ENCODE measurements at places on chromosomes 16 and 17. TPM values are rescaled to one million over a fixed set of nuclear protein-coding genes. Genes with fewer than 3 reads are reported as not detected.

The SCGB1C2 gene
- not detected for total RNA-seq

The CIBAR2 gene
- not detected for total RNA-seq

The DOC2A gene
- 7.5 TPM for total RNA-seq

The C16orf95 gene
- 6.3 TPM for total RNA-seq

The ARL16 gene
- total RNA-seq: 30.5 TPM
